Effector memory CD4-positive, alpha-beta T cell (primary cell): ENCODE measurements at places on chromosomes 2 and 18.

- DNase-seq = no peak
Measured at GRCh38 chr2:105757433-105757832, 12.7 kb downstream of the NCK2 start.

- peak; percentile 56 for DNase-seq
Measured at GRCh38 chr2:28681158-28681571, 70.5 kb upstream of the PPP1CB start.

DNA sequence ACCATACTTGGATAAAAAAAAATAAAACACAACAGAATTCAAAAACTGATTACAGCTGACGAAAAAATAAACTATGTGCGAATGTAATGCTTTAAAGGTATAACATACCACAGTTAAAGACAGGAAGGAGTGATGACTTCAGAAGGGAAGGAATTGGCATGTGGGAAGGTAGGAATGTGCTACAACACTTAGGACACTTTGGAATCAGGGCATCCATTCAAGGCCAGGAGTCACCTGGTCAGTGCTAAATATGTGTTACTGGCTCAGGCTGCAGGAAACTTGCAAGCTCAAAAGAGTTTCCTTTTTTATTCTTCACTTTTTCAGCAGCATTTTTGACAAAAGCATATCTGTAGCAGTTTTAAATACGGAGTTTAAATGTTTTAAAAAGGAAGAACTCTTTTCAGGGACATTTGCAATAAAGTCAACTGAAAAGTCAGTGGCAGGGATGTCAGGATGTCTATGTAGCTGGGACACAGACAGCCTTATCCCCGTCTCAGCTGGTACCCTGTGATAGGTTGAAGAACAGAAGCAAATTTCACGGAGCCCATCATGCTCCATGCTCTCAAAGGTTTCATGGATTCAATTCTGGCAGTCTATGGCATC is 138.0 kb upstream of the KLHL14 start:
- no peak for DNase-seq

DNA sequence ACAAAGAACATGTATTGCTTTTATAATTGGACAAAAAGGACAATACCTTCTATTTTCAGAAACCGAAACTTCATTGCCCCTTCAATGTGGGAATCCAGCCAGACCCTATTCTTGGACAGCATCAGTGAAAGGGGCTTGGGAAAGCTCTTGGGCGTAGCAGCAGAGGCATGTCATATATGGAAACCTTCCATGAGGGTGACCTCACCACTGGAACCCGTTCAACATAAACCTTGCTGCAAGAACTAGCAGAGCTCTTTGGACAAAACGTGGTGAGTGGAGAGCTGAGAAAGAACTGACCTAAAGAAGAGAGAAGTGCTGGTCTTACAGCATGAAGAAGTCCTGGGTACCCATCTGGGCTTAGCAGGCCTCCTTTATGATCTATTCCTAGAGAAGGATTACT is 22.7 kb upstream of the ACTG2 start:
- no peak for DNase-seq

DNA sequence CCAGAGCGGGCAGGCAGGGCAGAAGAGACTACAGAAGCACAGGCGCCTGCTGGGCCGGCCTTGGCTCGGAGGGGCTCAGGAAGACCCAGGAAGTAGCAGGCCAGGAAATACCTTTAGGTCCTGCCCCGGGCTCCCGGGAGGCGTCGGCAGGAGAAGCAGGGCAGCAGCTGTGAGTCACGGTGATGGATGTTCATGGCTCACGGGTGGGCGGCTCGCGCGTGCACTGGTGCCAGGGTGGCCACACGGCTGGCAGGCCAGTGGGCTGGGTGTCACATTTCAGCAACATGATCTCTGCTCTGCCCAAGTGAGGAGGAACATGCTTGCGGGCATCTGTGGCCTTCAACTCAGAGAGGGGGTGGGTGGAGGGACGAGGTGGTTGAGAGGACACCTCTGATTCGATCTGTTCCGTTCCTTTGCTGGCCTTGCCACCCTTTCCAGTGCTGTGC is 139.3 kb downstream of the KLHL29 start:
- DNase-seq = no peak

GRCh38 chr2:196696423-196697079 is 57.0 kb downstream of the CCDC150 start:
- DNase-seq = no peak

- no peak for DNase-seq
Measured at GRCh38 chr2:23495661-23496114, 110.7 kb downstream of the KLHL29 start.

DNA sequence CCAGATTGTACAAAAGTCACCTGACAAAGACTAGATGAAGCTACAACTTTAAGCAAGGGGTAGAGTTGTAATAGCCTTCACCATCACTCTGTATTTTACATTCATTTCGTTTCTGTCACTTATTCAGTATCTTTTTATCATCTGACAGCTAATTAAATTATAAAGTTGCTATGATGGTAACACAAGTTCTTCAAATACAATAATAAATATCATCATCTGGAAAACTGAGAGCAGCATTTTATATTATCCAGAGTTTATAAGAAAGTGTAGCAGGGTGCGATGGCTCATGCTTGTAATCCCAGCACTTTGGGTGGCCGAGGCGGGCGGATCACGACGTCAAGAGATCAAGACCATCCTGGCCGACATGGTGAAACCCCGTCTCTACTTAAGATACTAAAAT is 21.1 kb downstream of the DYNC2LI1 start:
- DNase-seq = no peak

DNA sequence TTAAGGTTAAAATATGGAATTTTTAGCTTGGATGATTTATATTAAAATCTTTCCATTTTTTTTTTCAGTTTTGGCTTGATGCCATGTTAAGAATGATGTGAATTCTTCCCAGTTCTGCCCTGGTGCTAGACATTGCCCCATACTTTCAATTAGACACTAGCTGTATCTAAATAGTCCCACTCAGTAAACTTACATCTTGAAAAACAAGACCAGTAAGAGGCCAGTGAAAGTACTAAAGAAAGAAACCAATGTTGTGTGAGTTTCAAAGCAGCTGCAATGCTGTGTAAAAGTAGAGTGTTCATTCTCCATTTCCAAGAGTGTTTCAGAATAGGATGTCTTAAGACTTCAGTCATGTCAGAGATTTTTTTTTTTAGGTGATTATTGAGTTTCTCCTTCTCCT is 40.0 kb upstream of the CYBRD1 start:
- no peak for DNase-seq

- no peak for DNase-seq
Measured at GRCh38 chr2:176817061-176817565, 395.5 kb upstream of the HNRNPA3 start.

DNA sequence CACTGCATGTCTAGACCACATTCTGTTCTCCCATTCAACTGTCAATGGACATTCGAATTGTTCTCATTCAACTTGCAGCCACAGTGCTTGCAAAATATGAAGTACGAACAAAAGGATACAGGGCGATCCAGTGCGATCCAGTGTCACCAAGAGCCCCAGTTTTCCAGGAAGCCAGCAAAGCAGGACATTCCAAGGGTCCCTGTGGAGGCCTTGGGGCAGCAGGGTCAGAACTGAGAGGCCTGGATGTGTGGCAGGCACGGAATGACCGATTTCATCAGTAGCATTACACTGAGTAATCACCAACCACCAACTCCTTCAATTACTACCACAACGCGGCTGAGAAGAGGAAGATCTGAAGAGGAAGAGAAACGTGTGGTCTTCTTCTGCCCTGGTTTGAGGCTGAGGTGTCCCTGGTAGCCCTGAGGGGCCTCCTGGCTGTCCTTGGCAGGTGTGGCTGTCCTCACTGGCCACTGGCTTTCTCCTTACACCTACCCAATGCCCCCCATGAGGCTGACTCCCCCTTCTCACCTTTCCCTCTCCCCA is 172.7 kb upstream of the FHL2 start:
- DNase-seq = no peak

GRCh38 chr2:21326152-21326551 is 202.4 kb downstream of the TDRD15 start:
- no peak for DNase-seq

GRCh38 chr2:10035633-10036032 is 7.7 kb upstream of the KLF11 start:
- DNase-seq = no peak

GRCh38 chr18:32889615-32890593 is 117.1 kb upstream of the KLHL14 start:
- no peak for DNase-seq

GRCh38 chr2:15111718-15112117 is 449.4 kb downstream of the NBAS start:
- no peak for DNase-seq

GRCh38 chr2:238299803-238300202 is 11.4 kb upstream of the PER2 start:
- no peak for DNase-seq

GRCh38 chr18:12410081-12410481 is 2.4 kb downstream of the PRELID3A start:
- no peak for DNase-seq

GRCh38 chr2:229071292-229071976 is 199.7 kb downstream of the PID1 start:
- no peak for DNase-seq

- no peak for DNase-seq
Measured at GRCh38 chr2:44623622-44624351, 262.0 kb downstream of the CAMKMT start.

DNA sequence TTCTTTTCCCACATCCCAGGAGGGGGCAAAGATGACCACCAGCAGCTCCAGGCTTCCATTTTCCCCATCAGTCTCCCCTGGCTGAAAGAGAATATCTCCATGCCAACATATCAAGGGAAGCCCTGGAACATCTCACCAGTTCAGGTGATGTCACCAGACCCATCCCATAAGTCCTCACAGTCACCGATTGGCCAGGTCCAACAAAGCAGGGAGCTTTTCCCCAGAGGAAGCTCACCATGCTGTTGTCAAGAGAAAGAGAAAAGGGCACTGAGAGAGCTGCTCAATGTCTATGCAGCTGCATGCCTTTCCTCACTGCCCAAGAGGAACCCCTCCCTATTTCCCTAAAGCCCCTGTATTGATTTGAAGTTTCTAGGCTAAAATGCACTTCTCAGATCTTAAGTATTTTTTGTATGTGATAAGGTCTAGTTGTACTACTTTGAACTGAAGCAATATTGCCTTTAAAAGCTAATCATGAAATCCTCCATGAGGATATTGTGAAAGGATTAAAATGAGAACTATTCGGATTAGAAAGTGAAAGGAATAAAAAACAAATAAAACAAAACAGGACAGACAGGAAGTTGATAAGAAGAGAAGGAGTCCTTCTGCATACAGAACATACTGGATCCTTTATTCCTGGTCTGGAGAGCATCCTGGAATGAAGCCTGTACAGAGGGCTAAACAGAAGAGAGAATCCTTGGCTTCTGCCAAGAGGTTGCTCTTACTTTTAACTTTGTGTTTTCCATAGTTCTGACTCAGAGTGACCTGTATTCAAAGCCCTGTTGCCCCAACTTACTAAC is 45.2 kb upstream of the CTIF start:
- DNase-seq = no peak

GRCh38 chr2:147740211-147740927 is 104.5 kb upstream of the ACVR2A start:
- DNase-seq = no peak

GRCh38 chr2:120596191-120596811 is 139.4 kb upstream of the GLI2 start:
- no peak for DNase-seq

- no peak for DNase-seq
Measured at GRCh38 chr2:20634507-20635112, 16.3 kb downstream of the HS1BP3 start.

DNA sequence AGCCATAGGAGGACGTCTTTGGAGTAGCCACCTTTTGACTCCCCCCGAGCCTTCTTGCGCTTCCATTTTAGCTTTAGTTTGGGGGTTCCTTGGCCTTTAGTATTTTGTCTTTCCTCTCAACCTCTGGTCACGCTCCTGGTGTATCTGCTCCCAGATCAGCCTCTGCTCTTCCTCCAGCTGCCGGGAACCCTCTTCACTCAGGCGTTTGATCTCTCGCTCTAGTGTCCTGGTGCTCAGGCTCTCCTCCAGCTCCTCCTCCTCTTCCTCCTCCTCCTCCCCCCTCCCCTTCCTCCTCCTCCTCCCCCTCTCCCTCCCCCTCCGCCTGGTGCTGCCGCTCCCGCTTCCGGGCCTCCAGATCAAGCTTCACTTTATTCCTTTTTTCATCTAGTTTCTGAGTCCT is 1082.3 kb upstream of the TMEFF2 start:
- no peak for DNase-seq

DNA sequence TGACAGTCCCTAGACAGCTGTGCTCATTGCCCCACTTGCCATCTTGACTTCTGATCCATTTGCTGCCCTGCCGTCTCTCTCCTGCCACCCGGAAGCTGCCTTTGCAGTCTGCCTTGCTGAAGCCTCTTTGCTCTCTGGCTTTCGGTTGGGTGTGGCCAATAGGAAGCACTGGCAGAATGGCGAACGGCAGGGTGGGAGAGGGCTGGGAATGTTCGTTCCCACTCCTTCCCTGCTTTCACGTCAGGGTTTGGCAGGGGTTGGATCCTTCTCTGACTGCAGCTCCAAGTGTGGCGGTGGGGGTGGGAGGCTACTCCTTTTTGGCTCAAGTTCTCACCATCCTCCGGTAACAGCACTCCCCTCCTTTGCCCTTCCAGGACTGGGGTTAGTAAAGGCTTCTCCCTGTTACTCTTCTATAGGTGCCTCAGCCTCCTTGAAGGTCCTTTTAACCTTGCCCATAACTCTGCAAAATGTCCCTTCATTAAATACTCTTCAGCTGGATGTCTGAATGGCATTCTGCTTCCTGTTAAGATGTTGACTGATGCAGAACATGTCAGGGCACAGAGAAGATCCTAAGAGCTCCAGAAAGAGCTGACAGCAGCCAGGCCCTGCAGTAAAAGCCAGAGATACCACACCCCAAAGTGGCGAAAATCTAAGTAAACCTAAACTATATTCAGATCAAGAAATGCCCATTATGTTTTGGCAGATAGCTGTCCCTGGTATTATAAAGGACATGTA is 299.7 kb downstream of the CDCA7 start:
- DNase-seq = no peak

- no peak for DNase-seq
Measured at GRCh38 chr2:168439536-168439935, 16.5 kb upstream of the CERS6 start.

GRCh38 chr2:136141510-136142149 is 23.7 kb upstream of the CXCR4 start:
- DNase-seq = no peak

DNA sequence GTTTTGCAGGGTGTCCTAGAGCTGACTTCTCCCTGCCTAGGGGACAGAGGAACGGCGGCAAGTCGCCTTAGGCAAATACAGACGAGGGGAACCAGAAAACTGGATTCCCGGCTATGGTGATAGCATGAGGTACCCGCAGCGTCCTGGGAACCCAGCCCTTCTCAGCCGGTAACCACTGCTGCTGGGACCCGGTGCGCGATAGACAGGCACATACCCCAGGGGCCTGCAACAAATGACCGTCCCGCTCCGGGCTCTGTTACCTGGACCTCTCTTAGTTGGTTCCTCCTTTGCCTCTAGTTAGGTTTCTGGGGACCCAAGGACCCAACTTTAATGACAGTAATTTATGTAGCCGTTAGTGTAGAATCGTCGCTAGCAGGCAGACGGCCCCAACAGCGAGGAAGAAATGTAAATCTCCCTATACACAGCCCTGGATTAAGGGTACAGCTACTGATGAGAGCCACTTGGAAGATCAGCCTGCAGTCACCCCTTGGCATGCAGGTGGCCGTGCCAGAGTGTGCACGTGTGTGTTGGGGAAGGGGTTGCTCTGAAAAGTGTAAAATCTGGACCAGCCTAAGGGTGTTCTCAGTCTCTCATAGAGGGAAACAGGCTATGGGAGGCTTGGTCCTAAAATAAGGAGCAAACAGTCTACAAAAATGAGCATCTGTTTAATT is 819 bp upstream of the SERPINE2 start:
- DNase-seq = no peak
